Natural killer cell treated with Interleukin-12 subunit alpha and Interleukin-12 subunit beta and Interleukin-15 and Interleukin-18, amount 100 ng/mL, for 72 hours (primary cell): ENCODE measurements at places on chromosomes 11 and 22. TPM values are rescaled to one million over a fixed set of nuclear protein-coding genes. Genes with fewer than 3 reads are reported as not detected.

UBQLNL gene
- total RNA-seq: 0.17 TPM

BACE1-AS gene
- total RNA-seq: 4.2 TPM

DNA sequence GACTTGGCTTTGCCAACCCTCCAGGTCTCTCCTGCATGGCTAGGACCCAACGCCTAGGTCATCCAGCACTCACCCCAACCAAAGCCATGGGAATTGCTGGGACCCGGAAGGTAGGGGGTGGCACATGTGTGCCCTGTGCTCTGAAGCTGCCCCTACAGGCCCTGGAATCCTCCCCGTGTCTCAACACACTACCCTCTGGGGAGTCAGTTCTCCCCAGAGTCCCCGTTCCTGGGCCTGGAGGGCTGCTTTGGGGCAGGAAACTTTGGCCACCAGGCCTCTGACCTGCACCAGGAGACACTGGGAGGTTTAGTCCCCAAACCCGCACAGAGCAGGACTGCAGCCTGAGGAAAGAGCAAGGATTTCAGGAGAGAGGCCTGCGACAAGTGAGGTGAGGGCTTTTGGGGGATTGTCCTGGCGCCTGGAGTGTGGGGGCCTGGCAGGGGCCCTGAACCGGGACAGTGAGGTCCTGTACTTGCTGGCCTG is 495 bp upstream of the IFITM1 start:
- no peak for DNase-seq

- DNase-seq: no peak
These were observed 9.9 kb upstream of the TMPRSS5 start for GRCh38 chr11:113715882-113716625.

DNA sequence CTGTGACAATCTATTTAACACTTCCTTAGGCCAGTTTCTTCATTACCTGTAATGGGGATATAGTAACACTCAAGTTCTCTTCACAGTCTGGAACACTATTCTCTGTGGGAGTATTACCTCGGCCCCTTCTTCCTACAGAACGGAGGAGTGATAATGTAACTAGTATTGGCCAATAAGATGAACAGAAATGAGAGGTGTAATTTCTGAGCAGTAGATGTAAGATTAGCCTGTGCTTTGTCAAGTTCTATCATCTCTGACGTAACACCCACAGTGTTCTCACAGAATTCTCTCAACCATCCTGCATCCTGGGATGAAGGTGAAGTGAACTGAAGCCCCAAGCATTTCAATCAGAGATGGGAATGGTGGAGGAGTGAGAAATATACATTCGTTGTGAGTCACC is 65.2 kb upstream of the TOP3B start:
- DNase-seq: no peak

GRCh38 chr22:39434243-39434653 is 22.6 kb upstream of the MGAT3 start:
- DNase-seq: no peak

DNA sequence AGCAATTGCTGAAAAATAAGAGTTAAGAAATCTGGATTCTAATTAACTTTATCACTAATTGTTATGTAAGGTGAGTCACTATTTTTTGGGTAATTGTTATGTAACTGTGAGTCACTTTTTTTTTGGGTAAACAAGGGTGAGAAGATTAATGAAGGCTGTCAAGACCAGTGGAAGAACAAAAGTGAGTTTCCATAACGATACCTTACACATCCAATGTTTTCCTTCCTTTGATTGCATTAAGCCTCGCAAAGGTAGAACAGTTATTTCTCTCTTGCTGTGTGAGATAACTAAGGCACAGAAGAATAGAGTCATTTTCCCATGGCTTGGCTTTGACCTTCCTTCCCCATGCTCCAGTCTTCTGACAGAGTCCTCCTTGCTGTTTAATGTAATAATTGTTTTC is 374.7 kb downstream of the DDX10 start:
- no peak for DNase-seq

DNA sequence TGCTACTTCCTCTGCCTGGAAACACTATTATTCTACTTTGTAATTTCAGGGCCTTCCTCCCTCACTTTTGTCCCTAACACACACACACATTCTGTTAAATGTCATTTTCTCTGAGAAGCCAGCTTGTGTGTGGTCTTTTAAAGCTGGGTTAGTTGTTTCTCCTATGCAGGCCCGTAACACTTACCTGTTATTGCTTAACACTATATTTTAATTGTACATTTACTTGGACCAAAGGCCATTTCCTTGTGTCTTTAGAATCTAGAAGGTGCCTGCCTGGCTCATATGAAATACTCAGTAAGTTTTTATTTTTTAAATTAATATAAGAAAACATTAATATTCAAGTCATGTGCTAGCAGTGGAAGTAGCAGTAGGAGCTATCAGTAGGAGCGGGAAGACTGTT is 30.6 kb downstream of the FAR1 start:
- no peak for DNase-seq

DNA sequence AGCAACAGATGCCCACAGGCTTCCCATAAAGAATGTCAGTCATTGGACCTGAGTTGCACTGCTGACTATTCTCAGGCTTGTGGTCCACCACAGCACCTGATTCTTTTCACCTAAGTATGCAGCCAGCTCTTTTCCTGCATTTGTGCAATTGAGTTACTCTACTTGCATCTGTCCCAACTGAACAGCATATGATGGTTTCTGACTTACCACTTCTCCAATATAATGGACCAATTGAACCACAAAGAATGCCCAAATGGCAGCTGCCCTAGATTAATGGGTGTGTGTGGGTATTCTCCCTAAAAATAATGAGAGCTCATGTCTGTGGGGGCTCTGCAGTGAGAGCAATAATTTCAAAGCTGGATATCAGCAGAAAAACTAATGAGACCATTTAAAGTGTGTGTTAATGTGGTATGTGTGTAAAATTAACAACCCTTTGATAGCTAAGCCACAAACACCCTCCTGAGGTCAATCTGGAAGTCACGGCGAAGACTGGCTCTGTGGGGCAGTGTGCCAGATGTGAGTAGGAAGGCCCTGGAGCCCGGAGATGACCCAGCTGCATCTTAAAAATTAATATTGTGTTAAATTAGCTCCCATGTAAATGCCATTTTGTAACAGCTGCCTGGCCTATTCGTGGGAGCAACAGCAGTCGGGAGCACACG is 43.8 kb downstream of the SC5D start:
- DNase-seq: no peak

DNA sequence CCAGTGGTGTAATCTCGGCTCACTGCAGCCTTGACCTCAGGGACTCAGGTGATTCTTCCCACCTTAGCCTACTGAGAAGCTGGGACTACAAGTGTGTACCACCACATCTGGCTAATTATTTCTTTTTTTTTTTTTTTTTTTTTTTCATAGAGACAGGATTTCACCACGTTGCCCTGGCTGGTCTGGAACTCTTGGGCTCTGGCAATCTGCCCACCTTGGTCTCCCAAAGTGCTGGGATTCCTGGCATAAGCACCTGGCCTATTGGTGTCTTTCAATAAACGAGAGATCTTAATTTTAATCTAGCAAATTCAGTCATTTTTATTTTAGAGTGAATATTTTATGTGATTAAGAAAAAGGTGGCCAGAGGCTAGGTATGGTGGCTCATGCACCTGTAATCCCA is 40.1 kb downstream of the DGCR2 start:
- no peak for DNase-seq
